RWPE1 (cell line): ENCODE measurements at places on chromosomes 12 and 14.
A peak's percentile ranks its signal among the peaks of the same experiment; 100 is the strongest.

GRCh38 chr12:100266585-100266834 is 369 bp downstream of the DEPDC4 start:
- DNase-seq: peak; percentile 92

DNA sequence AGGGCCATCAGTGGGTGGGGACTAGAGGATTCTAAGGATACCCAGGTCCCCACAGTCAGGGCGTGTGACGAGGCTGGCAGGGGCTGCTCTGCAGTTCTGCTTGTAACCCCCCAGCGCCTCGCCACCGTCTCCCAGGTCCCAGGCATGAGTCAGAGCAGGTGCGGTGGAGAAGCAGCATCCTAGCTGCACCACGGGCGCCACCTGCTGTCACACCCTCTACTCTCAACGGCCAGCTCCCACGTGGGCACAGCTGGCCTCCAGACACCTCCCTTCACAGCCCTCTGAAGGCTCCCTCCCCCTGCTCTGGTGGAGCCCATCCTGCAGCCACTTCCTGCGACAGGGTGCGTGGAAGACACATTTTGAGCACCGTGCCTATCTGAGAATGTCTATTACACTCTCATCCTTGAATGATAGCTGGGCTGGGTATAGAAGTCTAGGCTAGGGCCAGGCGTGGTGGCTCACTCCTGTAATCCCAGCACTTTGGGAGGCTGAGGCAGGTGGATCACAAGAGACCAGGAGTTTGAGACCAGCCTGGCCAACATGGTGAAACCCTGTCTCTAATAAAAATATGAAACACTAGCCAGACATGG is 6.9 kb upstream of the NUDT14 start:
- no peak for DNase-seq

DNA sequence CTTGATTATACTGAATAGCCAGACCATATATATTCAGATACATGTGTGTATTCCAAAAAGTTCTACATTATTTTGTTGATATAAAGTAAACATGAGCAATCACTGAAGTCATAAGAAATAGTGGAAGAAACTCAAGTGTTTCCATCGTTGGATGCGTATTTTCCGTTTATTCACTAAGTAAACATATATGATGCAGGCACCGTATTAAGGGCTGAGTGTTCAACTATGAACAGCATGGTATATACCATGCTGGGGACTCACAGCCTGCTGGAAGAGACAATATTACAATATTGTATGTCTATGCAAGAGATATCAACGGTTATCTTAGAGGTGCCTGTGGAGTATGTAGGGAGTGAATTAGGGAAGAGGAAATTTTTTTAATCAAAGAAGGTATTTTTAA is 1.2 kb downstream of the PYROXD1 start:
- no peak for DNase-seq

GRCh38 chr12:129152351-129153104 is 299.2 kb downstream of the GLT1D1 start:
- no peak for DNase-seq

DNA sequence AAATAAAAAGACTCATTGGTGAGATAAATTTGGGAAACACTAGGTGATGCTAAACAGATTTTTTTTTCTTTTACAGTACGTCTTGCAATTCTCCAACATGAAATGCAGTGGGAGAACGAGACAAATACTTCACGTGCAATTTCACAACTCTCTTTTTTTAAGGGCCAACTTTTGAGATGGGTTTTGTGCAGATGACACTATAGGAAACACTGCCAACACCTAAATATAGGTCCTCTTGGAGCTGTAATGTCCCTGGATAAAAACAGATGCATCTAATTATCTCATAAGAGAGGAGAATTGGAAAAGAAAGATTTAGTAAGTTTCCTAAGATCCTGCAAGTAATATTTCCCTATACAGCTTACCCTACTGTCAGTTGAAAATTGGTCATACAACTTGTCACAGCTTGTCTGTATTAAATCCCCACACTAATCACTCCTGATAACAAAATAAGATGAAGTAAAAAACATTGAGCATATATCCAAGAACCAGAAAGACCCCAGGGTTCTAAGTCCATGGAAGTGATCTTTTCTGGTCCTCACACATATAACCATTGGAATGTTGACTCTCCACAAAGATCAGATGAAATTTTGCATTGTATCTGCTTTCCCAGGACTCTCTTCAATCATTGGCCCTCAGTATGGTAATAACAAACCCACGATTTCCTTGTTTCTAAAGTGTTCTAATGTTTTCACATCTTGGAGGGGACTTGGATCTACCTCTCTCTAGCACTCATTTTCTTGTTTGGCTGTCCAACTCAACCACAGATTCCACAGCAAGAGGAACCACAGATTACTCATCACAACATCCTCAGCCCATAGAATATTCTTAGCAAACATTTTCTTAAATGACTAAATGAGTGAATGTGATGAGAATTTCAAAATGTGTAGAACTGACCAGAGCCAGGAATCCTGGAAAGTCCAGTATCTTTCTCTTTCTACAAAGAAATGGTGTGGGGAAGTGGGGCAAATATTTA is 769.4 kb upstream of the USP15 start:
- peak; percentile 18 for DNase-seq

- DNase-seq: no peak
These were observed 140.5 kb upstream of the LHX5 start for GRCh38 chr12:113612076-113612728.

DNA sequence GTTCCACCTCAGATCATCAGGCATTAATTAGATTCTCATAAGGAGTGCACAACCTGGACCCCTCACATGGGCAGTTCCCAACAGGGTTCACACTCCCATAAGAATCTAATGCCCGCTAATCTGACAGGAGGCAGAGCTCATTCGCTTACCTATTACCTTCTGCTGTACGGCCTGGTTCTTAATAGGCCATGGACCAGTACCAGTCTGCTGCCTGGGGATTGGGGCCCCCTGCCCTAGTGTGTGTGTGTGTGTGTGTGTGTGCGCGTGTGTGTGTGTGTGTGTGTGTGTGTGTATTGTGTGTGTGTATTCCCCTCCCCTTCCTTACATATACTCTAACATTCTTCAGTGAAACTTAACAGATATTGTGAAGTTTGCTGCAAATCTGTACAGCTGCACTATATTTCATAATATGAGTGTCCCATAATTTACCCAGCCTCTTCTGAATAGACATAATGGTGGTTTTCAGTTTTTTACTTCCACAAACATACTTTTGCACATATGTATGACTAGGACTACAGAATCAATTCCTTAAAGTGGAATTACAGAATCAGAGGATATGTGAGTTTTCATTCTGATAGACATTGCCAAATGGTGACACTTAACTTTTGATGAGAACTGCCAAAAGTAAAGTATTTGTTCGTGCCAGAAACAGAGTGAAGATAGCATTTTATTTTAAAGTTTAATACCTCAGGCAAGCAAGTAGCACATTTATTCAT is 205.2 kb upstream of the EEA1 start:
- DNase-seq: no peak

GRCh38 chr14:97408937-97409815 is 612.0 kb downstream of the VRK1 start:
- DNase-seq: no peak

- peak; percentile 43 for DNase-seq
These were observed 454.3 kb upstream of the LMO3 start for GRCh38 chr12:17060260-17060659.

DNA sequence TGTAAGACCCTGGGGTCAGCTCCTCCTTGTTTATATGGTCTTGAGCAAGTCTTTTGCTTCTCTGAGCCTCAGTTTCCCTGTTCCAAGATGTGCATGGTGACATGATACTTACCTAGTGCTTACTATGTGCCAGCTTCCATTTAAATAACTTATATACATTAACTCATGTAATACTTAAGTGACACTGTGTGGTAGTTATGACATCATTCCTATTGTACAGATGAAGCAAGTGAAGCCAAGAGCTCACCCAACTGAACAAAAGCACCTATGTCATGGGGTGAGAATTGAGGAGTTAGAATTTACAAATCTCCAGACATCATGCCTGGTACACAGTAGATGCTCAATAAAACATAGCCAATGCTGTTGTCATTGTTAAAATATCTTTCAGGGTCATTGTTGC is 41.3 kb upstream of the CMKLR1 start:
- DNase-seq: no peak

DNA sequence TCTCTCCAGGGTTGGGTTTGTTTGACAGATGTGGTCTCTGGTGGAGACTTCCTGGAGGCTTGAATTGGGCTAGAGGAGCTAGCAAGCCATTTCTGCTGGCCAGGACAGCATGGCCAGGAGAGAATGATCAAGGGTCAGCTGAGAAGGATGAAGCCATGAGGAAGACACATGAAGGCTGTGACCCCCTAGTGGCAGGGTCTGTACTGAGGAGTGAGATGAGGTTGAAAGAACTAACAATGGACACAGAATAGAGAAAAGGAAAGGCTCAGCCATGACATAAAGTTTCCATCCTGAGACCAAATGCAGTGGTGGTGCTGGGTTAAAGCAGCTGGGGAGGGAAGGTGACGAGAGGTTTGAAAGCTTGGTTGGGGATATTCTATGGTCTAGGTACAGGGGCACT is 89.9 kb downstream of the NT5DC3 start:
- DNase-seq: no peak

DNA sequence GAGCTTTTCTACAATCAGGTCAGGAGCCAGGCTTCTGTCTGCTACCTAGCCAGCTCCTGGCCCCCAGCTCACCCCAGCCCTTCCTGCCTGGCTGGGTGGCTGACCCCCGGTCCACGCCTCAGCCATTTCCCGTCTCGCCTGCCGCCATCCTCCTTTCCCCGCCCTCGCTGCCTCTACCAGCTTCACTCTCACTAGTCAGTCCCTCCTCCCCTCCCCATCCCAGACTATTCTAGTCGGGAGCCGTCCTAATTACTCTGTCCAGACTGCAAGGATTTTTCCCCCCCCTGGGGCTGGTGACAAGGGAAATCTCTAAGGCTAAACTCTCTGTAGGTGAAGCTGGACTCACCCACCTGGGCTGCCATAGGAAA is 825 bp downstream of the DHH start:
- no peak for DNase-seq

- DNase-seq: peak; percentile 89
These were observed 81.6 kb upstream of the MED13L start for GRCh38 chr12:116358893-116359761.

GRCh38 chr12:3698218-3698974 is 54.5 kb downstream of the CRACR2A start:
- peak; percentile 73 for DNase-seq

GRCh38 chr14:65352964-65353530 is 59.5 kb upstream of the FUT8 start:
- DNase-seq: peak; percentile 71

GRCh38 chr12:56413392-56413791 is 35.8 kb downstream of the TIMELESS start:
- DNase-seq: no peak

GRCh38 chr14:76676539-76676938 is 84.7 kb upstream of the VASH1 start:
- DNase-seq: no peak

DNA sequence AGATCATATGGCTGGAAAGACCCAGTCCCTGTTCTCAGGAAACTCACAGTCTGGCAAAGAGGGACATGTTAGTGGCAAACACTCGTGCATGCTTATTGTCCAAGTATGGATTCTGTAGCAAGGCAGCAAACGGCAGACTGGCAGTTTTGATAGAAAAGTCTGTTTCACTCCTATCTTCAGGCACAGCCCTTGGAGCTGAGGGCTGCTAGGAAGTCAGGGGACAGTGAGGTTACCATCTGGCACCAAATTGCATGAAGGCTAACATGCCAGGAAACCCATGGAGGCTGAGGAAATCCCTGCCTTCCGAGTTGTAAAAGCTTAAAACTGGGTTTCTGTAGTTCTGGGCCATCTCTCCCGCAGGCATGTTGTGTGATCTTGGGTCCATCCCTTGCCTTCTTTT is 32.9 kb downstream of the CALM1 start:
- no peak for DNase-seq

DNA sequence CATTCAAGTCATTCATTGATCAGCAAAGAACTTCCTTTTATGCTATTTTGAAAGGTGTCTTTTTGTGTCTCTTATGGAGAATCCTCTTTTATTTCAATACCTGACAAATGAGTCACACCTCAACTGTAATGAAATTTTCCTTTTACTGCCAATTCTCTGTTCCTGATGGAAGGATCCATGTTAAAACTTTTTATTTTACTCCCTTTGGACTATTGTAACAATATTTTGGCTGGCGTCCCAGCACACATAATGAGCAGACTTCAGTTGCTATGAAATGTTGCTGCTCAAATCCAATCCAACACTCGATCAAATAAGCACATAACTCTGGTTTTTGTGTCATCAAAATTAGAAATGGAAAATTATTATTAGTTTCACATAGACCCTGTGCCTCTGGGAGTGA is 21.9 kb upstream of the SLC15A5 start:
- DNase-seq: peak; percentile 5

- no peak for DNase-seq
These were observed 57.7 kb upstream of the DLK1 start for GRCh38 chr14:100669011-100669412.

DNA sequence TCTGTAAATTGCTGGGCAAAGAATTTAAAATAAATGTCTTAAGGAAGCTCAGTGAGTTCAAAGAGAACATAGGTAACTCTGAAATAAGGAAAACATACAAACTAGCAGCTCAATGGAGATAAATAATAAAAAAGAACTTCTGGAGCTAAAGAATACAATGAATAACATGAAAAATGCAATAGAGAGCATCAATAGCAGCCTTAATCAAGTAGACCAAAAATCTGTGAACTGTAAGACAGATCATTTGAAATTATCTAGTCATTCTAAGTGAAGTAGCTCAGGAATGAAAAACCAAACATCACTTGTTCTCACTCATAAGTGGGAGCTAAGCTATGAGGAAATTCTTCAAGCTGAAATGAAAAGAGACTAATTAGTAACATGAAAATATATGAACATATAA is 5.8 kb upstream of the ABCC9 start:
- no peak for DNase-seq

GRCh38 chr12:22115711-22116110 is 69.7 kb downstream of the CMAS start:
- no peak for DNase-seq

- DNase-seq: no peak
These were observed 128.3 kb downstream of the SLC16A7 start for GRCh38 chr12:59724011-59724695.

DNA sequence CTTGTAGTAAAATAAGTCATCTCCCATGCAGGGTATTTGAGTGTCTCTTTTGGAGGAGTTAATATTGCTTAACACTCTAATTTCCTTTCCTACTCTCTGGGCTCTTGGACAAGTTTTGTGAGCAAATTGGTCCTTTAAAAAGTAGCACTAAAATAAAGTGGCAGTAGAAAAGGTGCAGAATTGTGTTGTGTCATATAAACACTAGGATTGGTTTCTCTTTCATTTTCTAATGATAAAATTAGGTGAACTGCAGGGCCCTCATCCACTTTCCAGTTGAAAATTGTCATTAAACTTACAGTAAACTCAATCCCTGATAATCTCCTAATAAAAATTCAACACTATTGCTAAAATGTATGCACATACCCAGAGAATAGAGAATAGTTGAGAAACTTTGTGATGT is 42.6 kb upstream of the REP15 start:
- DNase-seq: no peak
